IMR-90 (cell line): ENCODE measurements at places on chromosomes 5 and 9. TPM values are rescaled to one million over a fixed set of nuclear protein-coding genes. Genes with fewer than 3 reads are reported as not detected.
A peak's percentile ranks its signal among the peaks of the same experiment; 100 is the strongest.

JAKMIP2 gene
- under 0.01 TPM in 1 of 2 replicates, not detected in the other for total RNA-seq

GRXCR2 gene
- not detected in 2 replicates for total RNA-seq

C5orf52 gene
- total RNA-seq = not detected in 2 replicates

SPRY4 gene
- 8.4 and 10.3 TPM in 2 replicates for total RNA-seq

NSG2 gene
- not detected in 2 replicates for total RNA-seq

SPTLC1 gene
- total RNA-seq = 92.7 and 95.8 TPM in 2 replicates

GRCh38 chr5:96835791-96836191, 28.0 kb upstream of the ERAP1 start:
- no peaks in the 10 kb centered on the region for H3K36me3 ChIP-seq
- no peak for DNase-seq

GRCh38 chr5:36323926-36324781, 22.5 kb upstream of the RANBP3L start:
- H3K27ac ChIP-seq = no peak overlapping the region
- H3K36me3 ChIP-seq = no peaks in the 10 kb centered on the region
- no peak for DNase-seq
- no peaks in the 10 kb centered on the region; the same call in 1 of the 2 replicates for H3K27me3 ChIP-seq
- H3K4me1 ChIP-seq = no peaks in the 10 kb centered on the region
- no peak overlapping the region for H3K4me3 ChIP-seq

DNA sequence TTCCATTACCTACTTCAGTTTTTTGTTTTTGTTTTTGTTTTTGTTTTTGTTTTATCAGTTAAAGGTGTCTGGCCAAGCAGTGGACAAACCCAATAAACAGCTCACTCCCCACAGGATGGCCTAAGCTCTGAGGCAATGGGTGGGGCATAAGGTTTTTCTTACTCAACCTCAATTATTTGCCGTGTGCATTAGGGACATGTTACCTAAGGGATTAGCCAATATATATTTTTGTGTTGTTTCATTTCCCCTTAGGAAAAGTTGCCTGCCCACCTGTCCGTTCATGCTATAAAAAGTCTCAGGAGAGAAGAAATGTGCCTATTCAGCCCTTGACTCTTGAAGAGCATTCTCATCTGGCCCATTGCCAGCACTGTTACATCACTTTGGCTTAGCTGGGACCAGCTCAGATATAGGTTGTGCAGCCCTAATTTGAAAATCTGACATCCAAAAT, 7.3 kb downstream of the SH3RF2 start:
- peak; percentile 25 for DNase-seq
- H3K4me3 ChIP-seq = no peak overlapping the region
- H3K4me1 ChIP-seq = peaks cover 5% of the 10 kb centered on the region; the same call in 1 of the 2 replicates
- no peaks in the 10 kb centered on the region for H3K36me3 ChIP-seq
- H3K27ac ChIP-seq = no peak overlapping the region
- peaks cover 2% of the 10 kb centered on the region; the same call in 1 of the 2 replicates for H3K27me3 ChIP-seq

GRCh38 chr5:36669015-36669651, 62.7 kb downstream of the SLC1A3 start:
- H3K36me3 ChIP-seq = no peaks in the 10 kb centered on the region
- H3K4me1 ChIP-seq = peaks cover 3% of the 10 kb centered on the region; the same call in 1 of the 2 replicates
- no peak for DNase-seq
- no peak overlapping the region for H3K27ac ChIP-seq
- no peak overlapping the region for H3K4me3 ChIP-seq

GRCh38 chr5:73596705-73597328, 29.2 kb upstream of the ARHGEF28 start:
- DNase-seq = peak; percentile 20
- H3K36me3 ChIP-seq = no peaks in the 10 kb centered on the region
- H3K4me3 ChIP-seq = no peak overlapping the region
- H3K27me3 ChIP-seq = no peaks in the 10 kb centered on the region

GRCh38 chr5:91272858-91273257, 110.3 kb downstream of the ARRDC3 start:
- no peak overlapping the region for H3K4me3 ChIP-seq
- H3K27ac ChIP-seq = no peak overlapping the region
- no peaks in the 10 kb centered on the region for H3K27me3 ChIP-seq
- no peaks in the 10 kb centered on the region for H3K36me3 ChIP-seq
- peaks cover 3% of the 10 kb centered on the region; the same call in 1 of the 2 replicates for H3K4me1 ChIP-seq

- H3K27ac ChIP-seq = no peak overlapping the region
- no peaks in the 10 kb centered on the region for H3K27me3 ChIP-seq
- no peaks in the 10 kb centered on the region for H3K36me3 ChIP-seq
- DNase-seq = no peak
- no peaks in the 10 kb centered on the region for H3K4me1 ChIP-seq
Measured at GRCh38 chr9:71465392-71465791, 302.9 kb downstream of the CEMIP2 start.

DNA sequence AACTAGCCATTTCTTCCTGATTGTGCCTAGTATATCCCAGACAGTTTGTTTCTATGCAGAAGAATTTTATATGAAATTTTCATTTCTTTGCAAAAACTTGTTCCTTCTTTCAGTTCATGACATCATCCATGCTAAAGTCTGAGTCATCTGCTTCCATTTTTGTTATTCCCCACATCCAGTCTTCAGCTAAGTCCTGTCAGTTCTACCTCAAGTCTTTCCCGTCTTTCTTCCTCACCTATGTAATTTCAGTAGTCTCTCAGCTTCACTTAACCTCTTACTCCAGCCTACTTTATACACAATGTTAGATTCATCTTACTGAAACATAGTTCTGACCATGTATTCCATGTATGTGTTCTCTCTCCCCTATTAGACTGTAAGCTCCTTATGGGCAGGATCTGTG, 39.1 kb downstream of the G3BP1 start:
- H3K4me1 ChIP-seq = peaks cover 9% of the 10 kb centered on the region
- no peaks in the 10 kb centered on the region for H3K27me3 ChIP-seq

DNA sequence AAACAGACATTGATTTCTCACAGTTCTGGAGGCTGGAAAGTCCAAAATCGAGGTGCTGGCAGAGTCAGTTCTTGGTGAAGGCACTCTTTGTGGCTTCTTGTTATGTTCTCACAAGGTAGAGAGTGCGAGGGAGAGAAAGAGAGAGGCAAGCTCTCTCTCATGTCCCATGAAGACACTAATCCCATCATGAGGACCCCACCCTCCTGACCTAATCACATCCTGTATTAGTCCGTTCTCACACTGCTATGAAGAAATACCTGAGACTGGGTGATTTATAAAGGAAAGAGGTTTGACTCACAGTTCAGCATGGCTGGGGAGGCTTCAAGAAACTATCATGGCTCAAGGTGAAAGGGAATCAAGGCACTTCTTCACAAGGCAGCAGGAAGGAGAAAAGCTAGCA, 5.7 kb upstream of the AMACR start:
- H3K4me1 ChIP-seq = no peaks in the 10 kb centered on the region
- H3K27me3 ChIP-seq = no peaks in the 10 kb centered on the region
- H3K27ac ChIP-seq = no peak overlapping the region
- H3K4me3 ChIP-seq = no peak overlapping the region
- no peaks in the 10 kb centered on the region for H3K36me3 ChIP-seq
- no peak for DNase-seq

- DNase-seq = no peak
- no peak overlapping the region for H3K4me3 ChIP-seq
- H3K27me3 ChIP-seq = no peaks in the 10 kb centered on the region
- no peaks in the 10 kb centered on the region for H3K36me3 ChIP-seq
Measured at GRCh38 chr9:95181835-95182234, 135.7 kb downstream of the FANCC start.

- H3K36me3 ChIP-seq = peaks cover 7% of the 10 kb centered on the region; the same call in 1 of the 2 replicates
- H3K4me1 ChIP-seq = peaks cover 26% of the 10 kb centered on the region
- no peak overlapping the region for H3K27ac ChIP-seq
- DNase-seq = peak; percentile 71
- no peak overlapping the region for H3K4me3 ChIP-seq
Measured at GRCh38 chr9:114184071-114184470, 28.7 kb downstream of the COL27A1 start.

GRCh38 chr5:129906177-129906887, 2.1 kb downstream of the CHSY3 start:
- H3K4me1 ChIP-seq = peaks cover 5% of the 10 kb centered on the region
- H3K4me3 ChIP-seq = peak overlapping the region; percentile 31
- H3K36me3 ChIP-seq = no peaks in the 10 kb centered on the region

DNA sequence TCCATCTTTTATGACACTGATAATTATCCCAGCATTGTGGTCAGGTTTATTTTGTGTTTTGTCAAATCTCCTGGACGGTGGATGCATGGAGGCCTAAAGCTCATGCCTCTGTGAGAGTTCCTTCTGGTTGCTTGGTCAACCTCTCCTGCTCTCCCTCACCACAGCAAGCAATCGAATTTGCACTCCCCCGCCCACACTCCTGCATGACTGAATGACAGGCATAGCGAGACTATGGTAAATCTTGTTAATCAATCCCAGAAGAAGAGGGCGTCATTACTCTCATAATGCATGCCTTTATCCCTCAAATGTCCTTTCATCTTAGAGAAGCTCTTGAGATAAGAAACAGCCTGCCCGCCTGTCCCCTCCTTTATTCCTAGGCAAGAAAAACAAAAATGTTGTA, 1215.0 kb upstream of the CDH9 start:
- no peaks in the 10 kb centered on the region for H3K36me3 ChIP-seq
- no peaks in the 10 kb centered on the region for H3K27me3 ChIP-seq
- no peak overlapping the region for H3K27ac ChIP-seq
- no peak for DNase-seq
- no peak overlapping the region for H3K4me3 ChIP-seq

DNA sequence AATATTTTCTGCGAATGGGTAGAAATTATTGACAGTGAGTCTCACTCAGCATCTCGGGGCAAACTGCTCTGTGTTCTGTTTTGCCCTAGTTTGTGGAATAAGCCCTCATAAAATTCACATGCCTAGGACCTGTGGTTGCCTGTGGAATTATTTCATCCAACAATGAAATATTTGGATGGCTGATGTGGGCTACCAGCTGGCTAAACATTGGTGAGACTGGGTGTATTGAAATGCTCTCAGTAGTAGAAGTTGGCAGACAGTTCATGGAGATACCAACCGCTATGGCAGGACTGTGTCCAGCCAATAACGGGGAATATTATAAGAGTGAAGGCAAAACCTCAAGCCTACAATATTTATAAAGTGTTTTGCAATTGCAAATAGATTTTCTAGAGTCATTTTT, 344.1 kb upstream of the RPS23 start:
- H3K27ac ChIP-seq = no peak overlapping the region
- H3K36me3 ChIP-seq = no peaks in the 10 kb centered on the region
- H3K27me3 ChIP-seq = peaks cover 2% of the 10 kb centered on the region; the same call in 1 of the 2 replicates

DNA sequence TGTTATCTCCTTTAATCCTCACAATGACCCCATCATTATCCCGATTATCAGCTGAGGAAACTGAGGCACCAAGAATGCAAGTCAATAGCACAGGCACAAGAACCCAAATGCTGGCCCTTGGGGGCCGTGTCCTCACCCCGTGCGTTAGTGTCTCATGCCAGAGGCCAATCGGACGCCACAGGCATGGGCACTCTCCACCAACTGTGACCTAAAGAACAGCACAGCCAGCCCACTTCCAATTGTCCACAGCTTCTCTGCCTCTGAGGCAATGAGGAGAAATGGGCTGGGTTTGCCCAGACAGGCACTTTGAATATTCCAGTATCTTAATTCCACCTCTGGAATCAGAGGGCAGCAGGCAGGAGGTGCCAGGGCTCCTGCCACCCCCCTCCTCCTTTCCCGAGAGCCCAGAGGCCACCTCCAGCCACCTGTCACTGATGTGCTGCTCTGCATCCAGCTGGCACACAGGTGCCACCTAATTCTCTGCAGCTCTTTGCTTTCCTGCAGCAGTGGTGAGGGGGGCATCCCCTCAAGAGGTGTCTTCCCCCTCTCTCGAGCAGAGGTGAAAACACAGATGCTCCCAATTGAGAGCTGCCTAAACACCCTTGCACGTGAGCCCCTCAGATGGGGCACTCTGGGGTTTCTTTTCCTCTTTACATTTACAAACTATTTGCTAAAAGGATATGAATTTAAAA, 107.5 kb downstream of the ROR2 start:
- no peak overlapping the region for H3K27ac ChIP-seq
- H3K27me3 ChIP-seq = no peaks in the 10 kb centered on the region; the same call in 1 of the 2 replicates
- no peak for DNase-seq
- no peak overlapping the region for H3K4me3 ChIP-seq
- peaks cover 21% of the 10 kb centered on the region; the same call in 1 of the 2 replicates for H3K4me1 ChIP-seq

DNA sequence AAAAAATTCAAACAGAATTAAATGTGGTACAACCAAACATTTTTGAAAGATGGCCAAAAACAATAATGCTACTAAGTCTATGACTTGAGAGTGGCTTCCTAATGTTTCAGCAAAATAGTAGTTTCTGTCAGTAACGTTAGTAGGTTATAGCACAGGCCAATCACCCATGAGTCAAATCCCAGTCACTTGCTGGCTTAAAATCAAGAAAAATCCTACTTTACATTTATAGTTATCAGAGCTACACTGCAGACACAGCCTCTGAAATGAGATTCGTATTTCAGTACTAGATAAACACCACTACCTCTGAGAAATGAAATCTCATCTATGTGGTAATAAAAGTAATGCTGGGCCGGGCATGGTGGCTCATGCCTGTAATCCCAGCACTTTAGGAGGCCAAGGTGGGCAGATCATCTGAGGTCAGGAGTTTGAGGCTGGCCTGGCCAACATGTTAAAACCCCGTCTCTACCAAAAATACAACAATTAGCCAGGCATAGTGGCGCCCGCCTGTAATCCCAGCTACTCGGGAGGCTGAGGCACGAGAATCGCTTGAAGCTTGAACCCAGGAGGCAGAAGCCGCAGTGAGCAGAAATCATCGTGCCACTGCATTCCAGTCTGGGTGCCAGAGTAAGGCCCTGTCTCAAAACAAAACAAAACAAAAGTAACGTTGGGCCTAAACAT, 6.1 kb downstream of the ZDHHC21 start:
- no peak overlapping the region for H3K27ac ChIP-seq
- H3K4me1 ChIP-seq = peaks cover 3% of the 10 kb centered on the region; the same call in 1 of the 2 replicates
- H3K27me3 ChIP-seq = no peaks in the 10 kb centered on the region
- peaks cover 1% of the 10 kb centered on the region for H3K36me3 ChIP-seq

DNA sequence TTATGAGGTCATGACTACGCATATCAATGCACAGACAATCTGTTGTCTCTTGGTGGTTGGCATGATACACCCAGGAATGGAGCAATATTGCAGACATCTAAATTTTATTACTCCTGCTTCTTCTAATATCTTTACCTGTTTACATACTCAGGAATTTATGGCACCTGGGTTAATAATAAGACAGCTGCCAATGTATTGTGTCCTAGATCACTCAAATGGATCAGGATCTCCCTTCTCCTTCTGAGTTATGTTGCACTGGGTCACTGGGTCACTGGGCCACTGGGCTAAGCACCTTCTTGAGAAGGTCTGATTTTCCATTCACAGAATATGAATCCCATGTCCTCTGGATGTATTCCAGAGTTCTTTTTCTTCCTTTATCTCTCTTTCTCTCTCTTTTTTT, 41.8 kb downstream of the CCL28 start:
- H3K4me1 ChIP-seq = no peaks in the 10 kb centered on the region
- DNase-seq = no peak
- H3K36me3 ChIP-seq = no peaks in the 10 kb centered on the region

- no peak overlapping the region for H3K27ac ChIP-seq
- peaks cover 5% of the 10 kb centered on the region; the same call in 1 of the 2 replicates for H3K4me1 ChIP-seq
- DNase-seq = no peak
- no peaks in the 10 kb centered on the region for H3K27me3 ChIP-seq
Measured at GRCh38 chr5:68319706-68320412, 104.3 kb downstream of the PIK3R1 start.

DNA sequence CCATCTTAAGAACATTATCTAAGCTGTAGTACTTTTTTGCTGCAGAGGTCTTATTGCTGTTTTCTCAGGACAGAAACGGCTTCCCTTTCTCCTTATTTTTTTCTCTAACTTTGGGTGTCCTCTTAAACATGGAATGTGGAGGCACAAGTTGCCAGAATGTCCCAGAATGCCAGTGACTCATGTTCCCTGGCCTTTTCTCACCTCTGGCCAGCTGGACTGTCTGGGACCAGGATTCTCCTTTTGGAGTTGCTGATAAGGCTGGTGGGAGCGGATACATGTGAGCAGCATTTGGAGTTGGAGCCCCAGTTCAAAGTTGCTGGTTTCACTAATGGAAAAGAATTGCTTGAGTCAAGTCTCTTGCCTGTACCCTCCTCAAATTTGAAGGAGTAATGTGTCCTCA, 112.8 kb downstream of the ARHGAP26 start:
- H3K36me3 ChIP-seq = no peaks in the 10 kb centered on the region
- H3K4me1 ChIP-seq = peaks cover 5% of the 10 kb centered on the region
- DNase-seq = peak; percentile 65
- no peak overlapping the region for H3K27ac ChIP-seq
- no peaks in the 10 kb centered on the region; the same call in 1 of the 2 replicates for H3K27me3 ChIP-seq
